M059J (cell line): ENCODE measurements at places on chromosomes 5 and 9. TPM values are rescaled to one million over a fixed set of nuclear protein-coding genes. Genes with fewer than 3 reads are reported as not detected.

DNA sequence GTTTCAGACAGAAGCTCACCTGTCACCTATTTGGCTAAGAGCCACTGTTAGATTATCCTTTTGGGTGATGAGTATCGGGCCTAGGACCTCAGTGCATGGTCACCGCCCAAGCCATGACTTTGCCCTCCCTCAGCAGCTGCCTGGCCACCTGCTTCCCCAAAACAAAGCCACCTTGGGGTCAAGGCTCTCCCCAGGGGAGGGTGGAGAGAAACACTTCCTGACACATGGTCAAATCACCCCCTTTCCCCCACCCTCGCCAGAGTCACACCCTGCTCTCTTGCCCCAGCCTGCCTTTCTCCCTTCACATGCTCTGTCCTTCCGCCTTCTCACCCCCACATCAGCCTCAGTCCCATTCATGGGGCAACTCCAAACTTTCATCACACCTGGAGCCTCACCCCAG lies 1.7 kb upstream of the HBEGF start:
- no peak for DNase-seq

DNA sequence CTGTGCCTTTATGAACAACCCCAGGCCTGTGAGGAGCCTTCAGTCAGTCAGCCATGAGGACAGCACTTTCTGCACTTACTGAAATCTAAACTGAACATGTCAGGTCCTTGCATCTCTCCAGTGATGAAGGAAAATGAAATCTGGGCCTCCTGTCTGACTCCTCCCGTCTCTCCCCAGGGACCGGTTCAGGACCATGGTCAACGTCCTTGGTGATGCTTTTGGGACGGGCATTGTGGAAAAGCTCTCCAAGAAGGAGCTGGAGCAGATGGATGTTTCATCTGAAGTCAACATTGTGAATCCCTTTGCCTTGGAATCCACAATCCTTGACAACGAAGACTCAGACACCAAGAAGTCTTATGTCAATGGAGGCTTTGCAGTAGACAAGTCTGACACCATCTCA lies 77.0 kb upstream of the PLPP6 start:
- peak; percentile 17 for DNase-seq

- DNase-seq, result no peak
Observed at GRCh38 chr9:92534674-92535073, 1.1 kb downstream of the ECM2 start.

GRCh38 chr9:78046112-78046511 lies 14.5 kb upstream of the GNAQ start:
- DNase-seq, result no peak

GRCh38 chr5:40428126-40428525 lies 251.6 kb upstream of the PTGER4 start:
- DNase-seq, result peak; percentile 81

The GCNT1 gene
- total RNA-seq, result 82.2 and 86.3 TPM in 2 replicates

The FAM153A gene
- total RNA-seq, result not detected in 2 replicates

The CCL27 gene
- total RNA-seq, result not detected in 2 replicates

The ANKDD1B gene
- total RNA-seq, result 0.05 TPM in 1 of 2 replicates, not detected in the other

- DNase-seq, result peak; percentile 46
Observed at GRCh38 chr5:102762562-102763227, 7.6 kb downstream of the PAM start.
